ENCODE measurements at places on chromosomes 2 and 18.

DNA sequence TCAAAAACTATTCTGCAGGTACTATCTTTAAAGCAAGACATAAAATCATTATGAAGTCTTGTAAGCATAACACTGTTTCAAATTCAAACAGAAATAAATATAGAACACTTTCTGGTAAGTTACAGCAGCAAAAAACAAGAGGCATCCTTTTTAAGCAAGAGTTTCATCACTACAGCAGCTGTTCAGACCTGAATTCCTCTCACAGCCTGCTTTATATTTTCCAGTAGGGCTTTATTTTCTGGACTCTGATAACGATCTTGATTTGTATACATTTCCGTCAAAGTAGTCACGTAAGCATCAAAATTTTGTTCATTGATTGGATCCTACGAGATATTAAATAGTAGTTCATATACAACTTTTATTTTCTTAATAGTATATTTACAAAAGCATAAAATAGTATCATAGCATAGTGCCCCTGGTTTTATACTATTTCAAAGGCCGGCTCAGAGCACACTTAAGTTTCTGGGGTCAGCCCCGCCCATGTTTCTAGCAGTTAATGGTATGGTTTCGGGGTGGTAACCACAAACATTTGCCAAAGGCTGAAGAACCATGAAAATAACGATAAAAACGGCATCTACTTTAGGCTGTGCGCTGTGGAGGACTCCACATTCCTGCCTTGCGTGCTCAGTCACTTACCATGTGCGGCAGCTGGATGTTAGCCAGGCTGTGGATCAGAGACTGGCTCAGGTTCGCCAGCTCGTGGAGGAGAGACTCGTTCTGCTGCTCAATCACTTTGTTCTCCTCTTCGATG lies 47.5 kb upstream of the PXDN start:
- DNase-seq = no peak

- peak; percentile 67 for DNase-seq
Measured at GRCh38 chr2:159921752-159922404, 123.9 kb upstream of the CD302 start.

DNA sequence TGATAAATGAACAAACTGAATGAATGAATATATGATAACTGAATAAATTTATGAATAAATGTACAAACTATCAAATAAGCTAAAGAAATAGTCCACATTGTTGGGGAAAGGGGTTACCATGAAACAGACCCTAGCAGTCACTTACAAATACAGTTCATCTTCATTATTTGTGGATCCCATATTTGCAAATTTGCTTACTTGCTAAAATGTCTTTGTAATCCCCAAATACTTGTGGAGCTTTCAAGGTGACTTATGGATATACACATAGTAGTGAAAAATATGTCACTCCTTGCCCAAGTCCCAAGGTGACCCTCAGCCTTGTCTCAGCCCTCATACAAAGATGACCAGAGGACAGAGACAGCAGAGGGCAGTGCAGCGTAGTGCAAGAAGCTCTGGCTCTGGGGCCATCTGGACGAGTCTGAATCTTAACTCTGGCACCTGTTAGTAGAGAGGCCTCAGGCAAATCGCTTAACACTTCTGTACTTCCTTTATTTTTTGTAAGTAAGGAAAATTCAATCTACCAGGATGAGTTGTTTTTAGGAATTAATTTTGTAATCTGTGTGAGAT lies 3.1 kb downstream of the PAIP2B start:
- no peak for DNase-seq

DNA sequence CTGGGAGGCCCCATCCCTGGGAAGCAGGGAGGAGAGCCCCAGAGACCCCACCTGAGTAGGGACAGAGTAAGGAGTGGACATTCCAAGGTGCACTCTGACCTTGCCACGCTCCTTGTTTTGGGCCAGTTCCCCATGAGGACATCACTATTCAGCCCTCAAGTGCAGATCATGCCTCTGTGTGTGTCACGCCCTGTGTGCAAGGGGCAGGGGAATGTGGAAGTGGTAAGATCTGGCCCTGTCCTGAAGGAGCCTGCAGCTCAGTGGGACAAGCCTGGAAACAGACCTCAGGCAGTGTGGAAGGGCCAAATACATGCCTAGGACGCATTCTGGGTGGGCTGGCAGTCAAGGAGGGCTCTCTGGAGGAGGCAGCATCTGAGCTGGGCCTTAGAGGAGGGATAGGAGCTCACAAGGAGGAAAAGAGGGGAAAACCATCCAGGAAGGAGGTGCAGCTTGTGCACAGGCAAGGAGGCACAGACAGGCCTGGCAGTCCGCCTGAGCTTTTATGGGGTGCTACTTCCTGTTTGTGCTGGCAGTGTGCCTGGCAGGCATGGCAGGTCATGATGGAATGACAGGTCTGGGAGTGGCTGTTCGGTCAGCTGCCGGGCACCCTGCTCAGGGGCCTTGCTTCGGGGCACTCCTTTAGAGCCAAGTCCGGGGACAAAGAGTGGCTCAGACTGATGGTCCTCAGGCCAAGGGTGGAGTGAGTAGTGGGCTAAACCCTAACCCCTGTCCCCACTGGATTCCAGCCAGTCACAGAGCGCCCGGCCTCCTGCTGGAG lies 3.3 kb downstream of the KLHL30 start:
- no peak for DNase-seq

- no peak for DNase-seq
Measured at GRCh38 chr2:31947871-31948270, 62.9 kb downstream of the MEMO1 start.

GRCh38 chr18:10006311-10006893 lies 92.6 kb downstream of the VAPA start:
- DNase-seq = no peak

DNA sequence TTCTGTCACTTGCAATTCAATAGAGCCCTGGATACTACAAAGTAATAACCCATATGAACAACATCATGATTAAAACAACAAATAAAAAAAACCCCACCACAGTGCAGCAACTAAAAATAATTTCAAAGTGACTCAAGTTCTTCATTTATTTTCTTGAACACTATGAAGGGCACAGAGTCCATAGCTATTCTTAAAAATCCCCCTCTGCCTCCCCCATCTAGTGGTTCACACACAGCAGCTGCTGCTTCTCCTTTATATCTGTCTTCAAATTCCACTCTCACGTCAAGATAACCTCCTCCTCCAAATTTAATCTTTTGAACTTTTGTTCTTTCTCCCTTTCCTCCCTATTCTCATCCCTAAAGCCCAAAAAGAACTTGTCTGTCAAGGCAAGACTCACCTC lies 591.3 kb downstream of the ZEB2 start:
- DNase-seq = no peak

DNA sequence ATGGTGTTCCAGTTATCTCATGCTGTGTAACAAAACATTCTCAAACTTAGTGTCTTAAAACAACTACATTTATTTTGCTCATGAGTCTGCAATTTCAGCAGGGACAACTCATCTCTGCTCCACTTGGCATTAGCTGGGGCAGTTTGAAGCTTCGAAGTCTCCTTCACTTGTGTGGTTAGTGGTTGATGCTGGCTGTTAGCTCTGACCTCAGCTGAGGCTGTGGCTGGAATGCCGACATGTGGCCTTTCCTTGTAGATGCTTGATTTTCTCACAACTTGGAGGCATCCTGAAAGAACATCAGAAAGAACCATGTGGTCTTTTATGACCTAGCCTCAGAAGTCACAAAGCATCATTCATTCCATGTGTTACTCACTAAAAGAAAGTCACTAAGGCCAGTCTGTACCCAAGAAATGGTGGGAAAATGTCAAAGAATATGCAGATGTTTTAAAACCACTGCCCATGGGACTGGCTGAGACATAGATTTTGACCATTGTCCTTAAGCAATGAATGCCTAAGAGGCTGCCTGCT lies 3.8 kb upstream of the TMSB10 start:
- DNase-seq = no peak

GRCh38 chr18:408367-408766 lies 92.1 kb downstream of the COLEC12 start:
- no peak for DNase-seq

DNA sequence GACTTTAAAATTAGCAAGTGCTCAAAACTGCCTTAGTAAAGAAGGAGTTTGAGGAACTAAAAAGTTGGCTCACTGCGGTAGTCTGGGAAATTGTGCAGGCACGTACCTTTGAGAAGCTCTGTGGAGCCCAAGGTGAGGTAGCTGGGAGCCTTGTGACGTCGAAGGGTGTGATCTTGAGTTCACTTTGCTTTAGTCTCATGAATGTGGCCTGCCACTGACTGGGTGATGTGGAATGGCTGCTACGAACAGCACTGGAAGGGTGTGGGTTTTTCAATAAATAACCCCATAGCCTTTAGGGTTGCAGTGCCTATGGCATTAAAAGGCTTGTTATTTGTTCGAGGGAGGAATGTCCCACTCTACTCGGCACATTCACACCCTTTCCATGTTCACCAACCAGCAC lies 312.3 kb downstream of the PRKCE start:
- DNase-seq = no peak

DNA sequence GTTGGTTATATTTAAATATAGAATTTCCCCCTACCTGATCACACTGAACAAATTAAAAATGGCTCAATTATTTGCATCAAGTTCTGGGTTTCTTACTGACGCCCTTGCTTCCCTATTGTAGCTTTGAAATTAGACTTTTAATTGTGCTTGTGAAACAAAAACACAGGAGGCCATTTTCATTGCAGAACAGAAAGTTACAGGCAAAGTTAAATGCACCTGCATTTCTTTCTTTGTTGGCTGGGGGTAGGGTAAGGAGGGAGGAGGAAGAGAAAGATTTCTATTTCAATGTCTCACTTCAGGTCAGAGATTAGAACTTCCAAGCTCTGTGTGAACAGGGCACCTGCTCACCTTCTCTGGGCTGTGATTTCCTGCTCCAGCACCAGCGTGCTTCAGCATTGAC lies 199.6 kb downstream of the BCL11A start:
- no peak for DNase-seq

DNA sequence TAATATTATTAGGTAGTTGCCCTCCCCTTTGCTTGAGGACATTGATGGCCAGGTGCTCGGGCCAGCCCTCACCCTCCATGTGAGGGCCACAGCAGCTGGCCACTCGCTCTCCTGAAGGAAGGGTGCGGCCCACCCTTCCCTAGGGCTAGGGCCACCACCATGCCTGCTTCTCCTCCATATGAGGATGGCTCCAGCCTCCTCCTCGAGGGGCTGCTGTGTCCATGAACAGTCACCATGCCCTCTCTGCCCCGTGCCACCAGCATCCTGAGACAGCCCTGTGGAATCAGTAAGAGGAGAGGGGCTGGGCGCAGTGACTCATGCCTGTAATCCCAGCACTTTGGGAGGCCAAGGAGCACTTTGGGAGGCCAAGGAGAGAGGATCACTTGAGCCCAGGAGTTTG lies 2.4 kb downstream of the GPR17 start:
- no peak for DNase-seq

GRCh38 chr18:26919627-26920026 lies 54.1 kb upstream of the AQP4 start:
- DNase-seq = no peak

DNA sequence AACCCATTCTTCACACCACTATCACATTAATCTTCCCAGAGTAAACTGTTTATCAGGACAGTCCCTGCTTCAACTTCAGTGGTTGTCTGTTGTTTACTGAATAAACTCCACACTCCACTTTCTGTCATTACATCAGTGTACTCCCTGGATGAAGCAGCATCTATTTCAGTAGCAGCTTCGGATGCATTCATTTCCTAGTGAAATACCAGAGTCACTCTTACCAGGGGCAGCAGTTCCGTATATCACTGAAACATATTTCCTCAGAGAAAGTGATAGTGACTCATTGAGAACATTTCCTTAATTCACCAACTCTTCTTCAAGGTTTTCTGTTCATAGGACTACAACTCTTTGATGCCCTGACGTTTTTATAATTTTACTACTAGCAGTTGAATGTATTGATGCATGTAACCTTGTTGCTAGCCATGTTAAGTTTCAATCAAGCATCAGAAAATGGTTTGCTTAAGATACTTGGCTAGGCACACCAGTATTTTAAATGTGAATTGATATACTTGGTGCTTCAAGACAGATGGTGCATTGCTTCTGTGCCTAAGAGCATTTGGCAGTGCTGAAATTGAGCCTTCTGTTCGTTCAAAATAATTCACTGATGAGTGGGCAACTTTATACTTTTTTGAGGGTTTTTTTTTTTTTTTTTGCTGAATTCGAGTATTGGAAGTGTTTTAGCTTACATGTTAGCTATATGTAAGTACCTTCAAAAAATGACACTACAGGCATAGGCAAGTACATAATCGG lies 92.3 kb downstream of the UBE2E3 start:
- DNase-seq = no peak

DNA sequence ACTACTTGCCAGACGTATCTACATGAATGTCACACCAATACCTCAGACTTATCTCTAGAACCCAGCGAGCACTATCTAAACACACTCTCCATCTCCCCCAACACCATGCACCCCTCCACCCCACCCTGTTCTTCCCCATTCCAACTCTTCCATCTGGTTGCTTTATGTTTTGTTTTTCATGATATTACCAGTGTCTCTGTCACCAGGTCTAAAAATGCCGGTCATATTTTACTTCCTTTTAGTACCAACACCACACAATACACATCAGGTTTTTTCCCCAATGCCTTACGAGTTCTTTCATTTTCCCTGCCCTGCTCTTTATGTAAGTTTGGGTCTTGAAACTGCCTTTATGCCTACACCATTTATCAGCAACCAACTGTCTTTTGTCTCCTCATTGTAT lies 10.2 kb upstream of the ITGA4 start:
- DNase-seq = no peak

- no peak for DNase-seq
Measured at GRCh38 chr18:72502671-72503431, 41.3 kb downstream of the CBLN2 start.

DNA sequence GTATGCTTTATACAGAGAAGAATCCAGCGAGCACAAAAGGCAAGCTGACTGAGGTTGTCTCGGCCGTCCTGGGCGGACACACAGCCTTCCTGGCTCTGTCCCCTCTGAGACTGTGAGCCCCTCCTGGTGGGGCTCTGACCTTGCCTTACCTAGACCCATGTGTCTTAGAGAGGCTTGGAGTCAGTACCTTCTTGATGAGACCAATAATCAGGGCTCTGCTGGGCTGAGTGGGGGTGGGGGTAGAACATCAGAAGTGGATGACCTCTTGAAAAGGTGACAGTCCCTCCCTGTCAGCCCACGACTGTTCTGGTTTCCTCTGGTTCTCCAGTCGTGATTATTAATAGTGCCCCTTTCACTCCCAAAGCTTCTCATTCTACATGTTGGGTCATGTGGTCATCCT lies 31.2 kb downstream of the TWIST2 start:
- DNase-seq = no peak

DNA sequence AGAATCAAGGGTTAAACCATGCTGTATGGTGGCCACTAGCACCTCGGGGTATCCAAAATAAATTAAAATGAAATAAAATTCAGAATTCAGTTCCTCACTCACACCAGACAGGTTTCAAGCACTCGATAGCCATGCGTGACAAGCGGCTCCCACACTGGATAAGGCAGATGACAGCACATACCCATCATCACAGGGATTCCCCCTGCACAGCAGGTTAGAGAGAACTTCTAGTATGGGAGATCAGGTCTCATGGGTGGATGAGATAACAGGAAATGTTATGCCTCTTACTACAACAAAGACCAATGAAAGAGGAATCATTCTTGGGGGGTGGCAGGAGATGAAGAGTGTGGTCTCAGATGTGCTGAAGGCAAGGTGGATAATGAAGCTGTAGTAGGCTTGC lies 121.9 kb upstream of the ACAA2 start:
- DNase-seq = no peak

Measured in stimulated activated CD4-positive, alpha-beta T cell treated with anti-CD3 and anti-CD28 coated beads, Interleukin-1b, Interleukin-23, amount 100 ng/mL, for 1 hour (primary cell).